ENCODE measurements at places on chromosomes 6 and 20.

DNA sequence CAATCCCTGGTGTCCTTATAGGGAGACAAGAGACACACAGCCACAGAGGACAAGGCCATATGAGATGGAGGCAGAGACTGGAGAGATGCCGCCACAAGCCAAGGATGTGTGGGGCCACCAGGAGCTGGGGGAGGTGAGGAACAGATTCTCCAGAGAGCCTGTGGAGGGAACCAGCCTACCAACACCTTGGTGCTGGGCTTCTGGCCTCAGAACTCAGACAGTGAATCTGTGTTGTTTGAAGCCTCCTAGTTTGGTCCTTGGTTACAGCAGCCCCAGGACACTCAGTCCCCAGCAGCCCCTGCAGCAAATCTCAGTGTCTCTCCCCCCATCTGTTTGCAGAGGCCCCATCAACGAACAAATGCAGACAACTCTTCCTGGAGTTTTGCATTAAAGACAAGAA is 73.2 kb upstream of the BHLHE23 start:
- DNase-seq, result no peak

GRCh38 chr20:22394583-22394982 is 189.8 kb downstream of the FOXA2 start:
- no peak for DNase-seq

- DNase-seq, result no peak
Measured at GRCh38 chr20:47546184-47547033, 44.7 kb downstream of the NCOA3 start.

DNA sequence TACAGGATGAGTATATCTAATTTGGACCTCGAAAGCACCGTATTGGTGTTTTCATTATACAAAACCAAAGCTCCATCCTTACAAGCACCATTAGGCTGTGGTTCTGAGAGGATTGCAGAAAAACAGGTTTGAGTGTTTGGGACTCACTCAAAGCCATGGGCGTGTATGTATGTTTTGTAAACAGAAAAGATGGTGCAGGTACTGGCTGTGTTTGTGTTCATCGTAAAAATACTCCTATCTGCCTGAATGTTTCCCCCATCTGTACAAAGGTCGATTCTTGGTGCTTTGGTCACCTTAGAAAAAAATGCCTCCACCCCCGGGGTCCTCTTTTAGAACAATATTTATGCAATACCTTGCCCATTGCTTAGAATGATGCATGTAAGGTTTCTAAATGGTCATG is 286.6 kb downstream of the TSHZ2 start:
- DNase-seq, result no peak

GRCh38 chr20:46895906-46896242 is 1.2 kb downstream of the EYA2 start:
- no peak for DNase-seq

DNA sequence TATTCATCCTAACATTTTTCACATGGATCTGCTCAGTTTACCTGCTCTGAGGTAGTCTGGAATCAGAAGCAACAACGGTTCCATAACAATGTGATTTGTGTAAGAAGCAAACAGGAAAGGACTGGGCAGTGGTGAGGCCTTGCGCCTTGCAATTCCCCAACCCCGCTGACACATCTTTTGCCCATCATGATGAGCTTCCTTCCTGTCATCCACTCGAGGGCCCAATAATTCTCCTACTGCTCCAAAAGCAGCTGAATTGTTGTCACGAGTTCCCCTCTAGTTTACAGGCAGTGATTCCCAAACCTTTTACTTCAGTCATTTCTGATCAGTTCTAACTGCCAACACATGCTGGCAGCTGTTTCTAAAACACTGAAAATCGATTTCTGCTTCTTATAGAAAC is 22.9 kb downstream of the STX7 start:
- no peak for DNase-seq

All from stimulated activated CD4-positive, alpha-beta T cell treated with anti-CD3 and anti-CD28 coated beads, Interleukin-12 subunit alpha, Interleukin-12 subunit beta, amount 100 ng/mL, for 24 hours (primary cell).